ENCODE measurements at places on chromosomes 6 and 20. TPM values are rescaled to one million over a fixed set of nuclear protein-coding genes. Genes with fewer than 3 reads are reported as not detected.

Gene PPIL6
- total RNA-seq: 15.2 TPM

Gene SLC22A1
- 1.7 TPM for total RNA-seq

Gene TRIM31
- total RNA-seq: 4.0 TPM

Gene RBM24
- total RNA-seq: 18.6 TPM

Gene C6orf15
- not detected for total RNA-seq

Gene HLA-E
- 145 TPM for total RNA-seq

Gene LY6G6F
- total RNA-seq: not detected

DNA sequence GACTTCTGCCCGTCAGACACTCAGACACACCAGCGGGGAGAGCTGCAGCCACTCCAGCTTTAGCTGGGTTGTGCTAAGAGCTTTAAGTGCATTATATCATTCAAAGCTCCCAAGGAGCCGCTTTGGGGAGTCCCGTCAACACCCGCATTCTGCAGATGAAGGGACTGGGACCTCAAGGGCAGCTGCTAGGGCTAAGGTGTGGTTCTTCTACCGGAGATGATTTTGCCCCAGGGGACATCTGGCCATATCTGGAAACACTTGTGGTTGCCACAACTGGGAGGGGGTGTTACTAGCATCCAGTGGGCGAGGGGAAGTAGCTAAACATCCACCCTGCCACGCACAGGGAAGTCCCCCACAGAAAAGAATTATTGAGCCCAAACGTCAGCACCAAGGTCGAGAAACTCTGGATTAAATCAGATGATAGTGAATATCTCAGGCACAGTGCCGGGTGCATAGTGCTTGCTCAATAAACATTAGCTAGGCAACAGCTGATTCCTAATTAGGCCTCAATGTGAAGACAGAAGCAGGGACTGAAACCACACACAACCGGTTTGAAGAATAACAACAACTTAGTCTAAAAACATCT lies 29.6 kb downstream of the PMEPA1 start:
- no peaks in the 10 kb centered on the region for H3K27me3 ChIP-seq
- no peak for DNase-seq
- H3K4me3 ChIP-seq: no peak overlapping the region
- no peak overlapping the region for H3K27ac ChIP-seq
- peaks cover 8% of the 10 kb centered on the region for H3K4me1 ChIP-seq

GRCh38 chr20:51341581-51341980 lies 200.9 kb downstream of the NFATC2 start:
- DNase-seq: no peak
- H3K27me3 ChIP-seq: no peaks in the 10 kb centered on the region
- no peak overlapping the region for H3K4me3 ChIP-seq
- no peak overlapping the region for H3K27ac ChIP-seq

DNA sequence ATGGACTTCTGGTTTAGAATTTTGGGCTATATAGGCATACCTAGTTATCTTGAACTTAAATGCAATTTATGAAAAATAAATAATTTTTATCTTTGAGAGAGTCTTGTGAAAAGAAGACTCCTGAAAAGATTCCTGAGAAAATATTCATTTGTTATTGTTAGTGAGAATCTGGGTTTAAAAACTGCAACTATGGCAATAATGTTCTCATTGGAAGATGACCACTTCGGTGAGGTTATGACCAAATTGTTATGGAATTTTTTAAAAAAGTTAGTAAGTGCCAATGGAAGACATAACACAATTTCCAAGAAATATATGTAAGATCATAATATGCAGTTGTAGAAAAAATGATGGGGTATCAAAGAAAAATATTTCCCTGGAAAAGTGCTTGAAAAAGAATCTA lies 46.3 kb downstream of the GRIK2 start:
- no peak overlapping the region for H3K27ac ChIP-seq
- DNase-seq: no peak
- H3K27me3 ChIP-seq: no peaks in the 10 kb centered on the region
- H3K4me1 ChIP-seq: no peaks in the 10 kb centered on the region
- H3K4me3 ChIP-seq: no peak overlapping the region

- H3K4me3 ChIP-seq: no peak overlapping the region
- H3K27ac ChIP-seq: no peak overlapping the region
- H3K36me3 ChIP-seq: no peaks in the 10 kb centered on the region
- no peaks in the 10 kb centered on the region for H3K27me3 ChIP-seq
- DNase-seq: no peak
Measured at GRCh38 chr6:3308106-3308505, 49.4 kb downstream of the PSMG4 start.

DNA sequence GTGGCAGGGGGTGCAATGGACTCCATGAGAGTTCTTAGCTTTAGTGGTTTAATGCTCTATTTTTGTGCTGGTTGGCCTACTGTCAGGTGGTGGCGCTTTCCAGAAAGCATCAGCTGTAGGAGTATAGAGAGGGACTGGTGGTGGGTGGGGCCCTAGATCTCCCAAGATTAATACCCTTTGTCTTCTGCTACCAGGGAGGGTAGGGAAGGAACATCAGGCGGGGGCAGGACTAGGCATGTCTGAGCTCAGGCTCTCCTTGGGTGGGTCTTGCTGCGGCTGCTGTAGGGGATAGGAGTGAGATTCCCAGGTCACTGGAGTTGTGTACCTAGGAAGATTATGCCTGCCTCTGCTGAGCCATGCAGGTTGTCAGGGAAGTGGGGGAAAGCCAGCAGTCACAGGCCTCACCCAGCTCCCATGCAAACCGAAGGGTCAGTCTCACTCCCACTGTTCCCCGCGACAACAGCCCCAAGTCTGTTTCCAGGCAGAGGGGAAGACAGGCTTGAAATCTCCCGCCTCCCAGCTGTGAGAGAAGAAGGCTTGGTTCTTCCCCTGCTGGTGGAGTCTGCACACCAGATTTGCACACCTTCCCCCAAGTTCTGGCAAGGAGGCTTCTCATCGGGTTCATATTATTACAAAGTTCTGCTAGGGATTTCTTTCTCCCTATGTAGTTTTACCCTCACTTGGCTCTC lies 46.7 kb upstream of the PKIB start:
- no peak overlapping the region for H3K4me3 ChIP-seq
- H3K27ac ChIP-seq: no peak overlapping the region
- H3K4me1 ChIP-seq: no peaks in the 10 kb centered on the region
- no peaks in the 10 kb centered on the region for H3K36me3 ChIP-seq
- DNase-seq: no peak
